Tibial artery (tissue), 4 donors: ENCODE measurements at places on chromosomes 3 and 15.

- DNase-seq: no peak
Observed at GRCh38 chr3:48069339-48069738, 53.1 kb upstream of the MAP4 start.

- DNase-seq: no peak
Observed at GRCh38 chr3:59998058-59998457, 948.2 kb upstream of the CFAP20DC start.

GRCh38 chr3:53729159-53729558, 117.1 kb downstream of the CHDH start:
- DNase-seq: no peak

- DNase-seq: no peak
Observed at GRCh38 chr3:112381673-112382542, 49.0 kb downstream of the CD200 start.

GRCh38 chr3:8741581-8742261, 8.1 kb downstream of the CAV3 start:
- no peak for DNase-seq

DNA sequence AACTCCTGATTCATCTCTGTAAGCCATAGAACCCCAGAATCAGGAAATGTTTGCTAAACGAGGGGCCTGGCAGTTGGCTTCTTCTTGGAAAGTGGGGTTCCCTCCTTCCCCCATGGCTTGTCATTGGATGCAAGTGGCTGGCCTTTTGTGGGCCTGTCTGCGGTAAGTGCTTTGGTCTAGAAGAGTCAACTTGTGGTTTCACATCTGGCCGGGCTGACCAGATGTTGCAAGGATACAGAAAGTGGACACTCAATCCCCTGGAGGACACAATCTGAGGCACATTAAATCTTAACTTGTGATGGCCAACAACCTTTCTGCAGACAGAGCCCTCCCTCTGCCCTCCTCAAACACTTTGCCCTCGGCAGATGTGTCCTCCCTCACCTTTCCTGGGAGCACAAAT, 1.1 kb downstream of the FAH start:
- DNase-seq: no peak
